ENCODE measurements at places on chromosomes 4 and X. TPM values are rescaled to one million over a fixed set of nuclear protein-coding genes. Genes with fewer than 3 reads are reported as not detected.
A peak's percentile ranks its signal among the peaks of the same experiment; 100 is the strongest.

DNA sequence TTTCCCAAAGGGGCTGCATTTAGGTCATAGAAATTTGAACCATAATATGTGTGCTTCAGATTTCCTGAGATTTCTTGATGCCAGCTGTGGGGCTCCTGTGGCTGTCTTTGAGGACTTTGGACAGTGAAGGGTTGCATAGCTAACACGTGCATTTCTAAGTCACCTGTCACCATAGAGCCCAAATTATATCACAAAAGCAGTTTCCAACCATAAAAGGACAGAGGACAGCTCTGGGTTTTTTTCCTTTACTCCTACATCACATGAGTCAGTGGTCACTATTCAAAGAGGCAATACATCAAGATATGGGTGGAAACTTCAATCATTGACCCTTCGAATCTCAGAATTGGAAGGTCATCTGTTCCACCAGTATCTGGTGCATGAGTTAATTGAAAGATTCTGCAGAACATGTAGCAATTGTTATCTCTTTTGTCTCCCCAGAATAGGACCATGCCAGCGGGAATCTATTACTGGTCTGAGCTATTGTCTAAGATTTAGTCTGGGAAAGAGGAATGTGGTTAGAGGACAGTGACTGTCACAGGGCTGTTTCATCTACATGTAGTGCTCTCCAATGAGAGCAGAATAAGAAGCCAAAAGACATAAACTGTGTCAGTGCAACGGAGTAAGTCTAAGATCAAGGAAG, 133.5 kb downstream of the AASDH start:
- no peak for DNase-seq
- peaks cover 19% of the 10 kb centered on the region for H3K27me3 ChIP-seq
- no peaks in the 10 kb centered on the region for H3K4me1 ChIP-seq
- no peaks in the 10 kb centered on the region for H3K36me3 ChIP-seq

- DNase-seq = peak; percentile 9
- H3K27me3 ChIP-seq = no peaks in the 10 kb centered on the region
- H3K36me3 ChIP-seq = no peaks in the 10 kb centered on the region
- H3K4me3 ChIP-seq = no peak overlapping the region
- no peak overlapping the region for H3K27ac ChIP-seq
These were observed 39.6 kb downstream of the TMEM164 start for GRCh38 chrX:110042496-110042895.

DNA sequence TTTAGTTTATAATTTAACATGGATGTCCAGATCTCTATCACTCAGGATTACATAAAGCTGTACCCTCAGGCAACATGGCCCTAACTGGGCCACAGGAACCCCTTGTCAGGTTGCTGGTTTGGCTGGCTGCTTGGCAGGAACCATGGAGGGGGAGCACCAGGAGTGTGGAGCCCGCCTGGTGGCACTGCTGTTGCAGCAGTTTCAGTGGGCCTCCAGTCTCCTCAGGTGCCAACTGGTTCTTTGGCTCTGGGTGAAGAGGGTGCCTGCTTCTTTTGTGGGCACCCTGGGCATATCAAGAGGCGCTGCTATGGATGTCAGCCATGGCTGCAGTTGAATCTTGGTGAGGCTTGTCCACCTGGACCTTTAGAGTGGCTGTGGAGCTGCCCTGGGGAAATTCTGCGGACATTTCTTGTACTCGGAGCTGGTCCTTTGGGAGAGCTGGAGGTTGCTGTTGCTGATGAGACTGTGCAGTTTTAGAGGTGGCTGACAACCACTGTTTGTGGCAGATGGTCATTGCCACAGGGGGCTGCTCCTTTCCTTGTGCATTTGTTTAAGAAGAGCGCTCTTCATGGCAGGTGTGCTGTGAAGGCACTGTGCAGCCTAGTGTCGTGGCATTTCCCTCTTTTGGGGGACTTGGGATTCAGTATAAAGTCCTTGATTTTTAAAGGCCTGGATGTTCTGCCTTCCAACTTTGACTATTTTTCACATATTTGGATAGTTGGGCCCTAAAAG, 10.3 kb upstream of the SMIM14 start:
- no peaks in the 10 kb centered on the region for H3K4me1 ChIP-seq
- no peak overlapping the region for H3K27ac ChIP-seq
- H3K36me3 ChIP-seq = no peaks in the 10 kb centered on the region
- H3K27me3 ChIP-seq = no peaks in the 10 kb centered on the region
- no peak for DNase-seq

GRCh38 chrX:126065901-126066660, 100.0 kb downstream of the DCAF12L2 start:
- no peaks in the 10 kb centered on the region for H3K4me1 ChIP-seq
- DNase-seq = no peak
- H3K27me3 ChIP-seq = no peaks in the 10 kb centered on the region
- H3K27ac ChIP-seq = no peak overlapping the region
- no peaks in the 10 kb centered on the region for H3K36me3 ChIP-seq

DNA sequence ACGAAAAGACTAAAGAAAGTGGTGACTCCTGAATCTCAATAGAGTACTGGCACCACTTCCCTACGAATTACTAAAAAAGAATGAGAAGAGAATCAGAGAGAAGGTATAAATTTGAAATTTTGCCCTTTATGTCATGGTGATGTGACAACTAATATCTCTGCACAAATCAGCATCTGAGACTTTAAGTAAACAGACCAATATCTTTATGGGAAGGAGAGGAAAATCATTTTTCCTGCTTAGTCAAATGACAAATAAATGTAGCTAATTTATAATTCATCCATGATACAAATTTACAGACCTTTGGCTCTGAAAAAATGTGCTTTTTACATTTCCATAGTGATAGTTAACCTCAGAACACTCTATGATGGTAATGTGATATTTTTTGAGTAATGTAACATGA, 424.8 kb upstream of the EPHA5 start:
- no peaks in the 10 kb centered on the region for H3K4me1 ChIP-seq
- H3K27ac ChIP-seq = no peak overlapping the region

- H3K4me3 ChIP-seq = no peak overlapping the region
- no peaks in the 10 kb centered on the region for H3K36me3 ChIP-seq
- DNase-seq = no peak
- H3K4me1 ChIP-seq = no peaks in the 10 kb centered on the region
These were observed 36.7 kb upstream of the PLK4 start for GRCh38 chr4:127843704-127844600.

The PDE6B gene
- total RNA-seq = 0.11 TPM

The RAB33A gene
- total RNA-seq = 3.3 TPM

The NPY5R gene
- not detected for total RNA-seq

The CTSO gene
- 11.2 TPM for total RNA-seq

The ATP1B4 gene
- not detected for total RNA-seq

The NKX3-2 gene
- under 0.01 TPM for total RNA-seq
